ENCODE measurements at places on chromosomes 7 and 10.
A peak's percentile ranks its signal among the peaks of the same experiment; 100 is the strongest.

DNA sequence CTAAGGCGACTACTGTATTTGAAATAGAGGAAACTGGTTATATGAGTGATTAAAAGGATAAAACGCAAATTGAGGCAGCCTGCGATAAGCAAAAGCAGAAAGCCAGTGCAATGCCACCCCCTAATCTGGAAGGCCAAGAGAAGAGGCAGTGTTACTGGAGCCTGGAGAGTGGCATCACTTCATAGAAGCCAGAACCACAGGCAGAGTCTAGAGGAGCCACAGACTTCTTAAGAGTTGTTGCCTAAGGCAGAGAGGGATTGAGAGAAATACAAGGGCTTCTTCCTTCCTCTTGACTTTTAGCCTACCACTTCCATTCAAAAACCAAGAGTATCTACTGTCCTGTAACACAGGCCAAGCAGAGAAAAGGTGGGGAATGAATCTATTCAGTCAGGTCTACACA, 94.9 kb upstream of the SKAP2 start:
- DNase-seq = no peak

- no peak for DNase-seq
Observed at GRCh38 chr10:57260175-57260574, 899.1 kb upstream of the ZWINT start.

DNA sequence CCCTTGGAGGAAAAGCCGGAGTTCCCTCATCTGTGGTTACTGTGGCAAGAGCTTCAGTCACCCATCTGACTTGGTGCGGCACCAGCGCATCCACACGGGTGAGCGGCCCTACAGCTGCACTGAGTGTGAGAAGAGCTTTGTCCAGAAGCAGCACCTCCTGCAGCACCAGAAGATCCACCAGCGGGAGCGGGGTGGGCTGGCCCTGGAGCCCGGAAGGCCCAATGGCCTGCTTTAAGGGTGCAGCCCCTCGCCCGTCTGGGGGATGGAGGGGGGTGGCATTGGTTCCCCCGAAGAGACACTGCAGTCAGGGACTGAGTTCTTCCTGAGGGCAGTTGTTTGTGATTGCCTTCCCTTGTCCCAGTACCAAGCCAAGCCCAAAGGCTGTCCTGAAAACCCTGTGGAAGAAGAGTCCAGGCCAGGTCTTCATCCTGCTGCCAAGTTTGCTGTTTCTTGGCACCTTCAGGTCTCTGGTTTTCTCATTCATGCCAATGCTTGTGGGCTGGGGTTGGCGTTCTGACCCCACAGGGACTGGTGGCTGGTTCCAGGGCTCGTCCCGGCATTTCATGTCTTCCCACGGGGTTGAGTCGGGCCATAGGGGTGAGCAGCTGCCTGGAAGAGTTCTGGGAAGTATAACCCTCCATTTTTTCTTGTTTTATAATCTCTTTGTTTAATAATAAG, 7.7 kb upstream of the ZNF783 start:
- no peak for DNase-seq

DNA sequence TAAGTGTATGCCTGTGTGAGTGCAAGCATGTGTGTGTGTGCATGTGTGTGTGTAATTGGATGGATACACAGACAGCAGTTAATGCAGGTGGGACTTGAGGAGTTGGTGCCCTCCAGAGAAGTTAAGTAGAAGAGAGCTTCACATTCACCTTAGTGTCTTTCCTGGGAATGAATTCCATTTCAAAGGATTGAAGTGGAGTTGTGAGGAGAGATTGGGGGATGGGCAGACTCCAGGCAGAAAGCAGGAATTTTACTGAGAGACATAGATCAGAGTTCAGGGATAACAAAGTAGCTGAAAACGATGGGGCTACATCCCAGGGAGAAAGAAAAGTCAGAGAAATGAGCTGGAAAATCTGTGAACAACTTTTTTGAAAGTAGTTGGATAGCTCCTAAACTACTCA, 464.4 kb downstream of the TCERG1L start:
- no peak for DNase-seq

- DNase-seq = no peak
Observed at GRCh38 chr7:573269-573932, 53.8 kb upstream of the PDGFA start.

DNA sequence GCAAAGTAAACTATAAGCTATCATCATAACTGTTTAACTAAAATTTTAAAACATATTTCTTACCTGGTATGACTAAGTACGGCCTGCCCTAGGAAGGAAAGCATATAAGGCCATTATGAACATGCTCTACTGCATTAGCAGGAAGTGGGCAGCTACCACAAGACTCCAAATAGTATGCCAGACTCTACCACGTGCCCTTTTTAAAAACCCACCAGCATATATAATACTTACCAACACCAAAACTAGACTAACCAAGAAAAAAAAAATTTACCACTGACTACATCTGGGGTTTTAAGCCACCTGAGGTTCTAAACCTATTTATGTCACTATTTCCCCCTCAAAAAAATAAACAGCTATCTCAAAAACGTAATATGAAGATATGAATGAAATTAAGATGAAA, 30.1 kb downstream of the NUDCD3 start:
- DNase-seq = peak; percentile 31

GRCh38 chr7:115749924-115750323, 280.6 kb downstream of the TFEC start:
- DNase-seq = no peak

GRCh38 chr10:115854740-115855435, 418.1 kb downstream of the GFRA1 start:
- no peak for DNase-seq

DNA sequence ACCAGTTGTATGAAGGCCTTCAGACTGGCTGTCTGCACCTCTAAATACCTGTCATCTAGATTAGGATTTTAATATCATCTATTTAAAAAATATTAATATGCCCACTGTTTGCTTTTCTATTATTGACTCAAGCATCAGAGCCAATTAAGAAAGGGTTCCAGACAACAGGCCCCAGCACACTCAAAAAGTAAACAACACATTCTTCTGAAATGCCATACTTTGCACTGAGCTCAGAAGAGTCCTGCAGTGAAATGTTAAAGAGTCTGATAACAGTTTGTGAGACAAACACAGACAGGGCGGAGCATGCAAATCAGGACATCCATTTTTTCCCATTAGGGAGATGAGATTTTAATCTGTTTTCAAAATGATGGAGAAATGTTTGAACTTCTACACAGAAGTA, 45.9 kb upstream of the KLF6 start:
- DNase-seq = no peak

DNA sequence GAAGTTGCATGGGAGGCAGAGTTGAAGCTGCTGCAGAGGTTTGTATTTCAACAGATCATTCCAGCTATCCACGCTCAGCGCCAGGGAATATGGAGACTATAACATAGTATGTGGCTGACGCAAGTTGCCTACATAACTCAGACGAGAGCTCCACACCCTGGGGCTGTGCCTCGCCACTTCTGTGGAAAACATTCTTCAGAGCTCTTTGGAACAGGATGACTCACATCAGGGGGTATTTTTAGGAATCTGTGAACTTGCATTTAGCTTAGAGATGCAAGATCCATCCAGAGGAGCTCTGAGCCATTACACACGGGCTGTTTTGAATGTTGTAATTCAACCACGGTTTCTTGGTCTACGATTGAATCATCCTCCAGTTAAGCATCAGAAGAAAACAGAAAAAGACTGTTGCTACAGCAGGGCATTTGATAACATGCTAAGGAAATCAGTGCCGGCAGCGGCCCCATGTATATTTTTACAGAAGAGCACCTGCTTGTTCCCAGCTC, 481.5 kb upstream of the AKR1E2 start:
- no peak for DNase-seq

DNA sequence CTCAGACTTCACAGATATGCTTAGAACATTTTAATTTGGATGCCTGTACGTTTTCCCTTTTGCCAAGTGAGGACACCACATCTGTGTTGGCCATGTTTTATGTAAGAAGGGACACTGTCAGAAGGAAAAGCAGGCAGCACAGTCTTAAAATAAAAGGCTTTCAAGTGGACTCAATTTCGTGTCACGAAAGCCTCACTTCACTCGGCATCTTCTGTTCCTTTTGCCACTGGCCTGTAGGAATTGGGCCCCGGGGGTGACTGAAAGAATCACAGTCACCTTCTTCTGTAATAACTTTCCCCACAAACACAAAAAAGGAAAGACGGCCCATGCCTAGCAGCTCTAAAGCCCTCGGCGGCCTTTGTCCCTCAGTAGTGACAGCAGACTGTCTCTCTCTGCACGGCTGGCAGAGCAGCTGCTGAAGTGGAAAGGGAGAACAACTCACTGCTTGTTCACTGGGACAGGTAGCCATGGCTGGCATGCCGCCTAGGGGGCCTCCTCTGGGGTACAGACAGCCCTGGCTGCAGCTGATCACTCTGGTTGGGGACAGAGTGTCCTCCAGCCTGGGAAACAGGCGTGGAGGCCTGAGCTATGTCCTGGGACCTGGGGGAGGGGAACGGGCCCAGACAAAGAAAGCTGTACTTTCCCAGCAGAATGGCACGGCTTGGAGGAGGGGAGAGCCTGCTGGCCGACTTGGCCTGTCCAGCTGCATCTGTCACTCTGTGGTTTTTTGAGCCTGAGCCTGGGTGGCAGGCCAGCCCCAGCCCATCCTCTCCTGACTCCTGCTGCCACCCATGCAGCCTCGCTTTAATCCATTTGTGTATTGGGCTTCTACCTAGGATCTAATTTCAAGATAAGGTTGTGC, 4.4 kb downstream of the RASSF4 start:
- DNase-seq = no peak

DNA sequence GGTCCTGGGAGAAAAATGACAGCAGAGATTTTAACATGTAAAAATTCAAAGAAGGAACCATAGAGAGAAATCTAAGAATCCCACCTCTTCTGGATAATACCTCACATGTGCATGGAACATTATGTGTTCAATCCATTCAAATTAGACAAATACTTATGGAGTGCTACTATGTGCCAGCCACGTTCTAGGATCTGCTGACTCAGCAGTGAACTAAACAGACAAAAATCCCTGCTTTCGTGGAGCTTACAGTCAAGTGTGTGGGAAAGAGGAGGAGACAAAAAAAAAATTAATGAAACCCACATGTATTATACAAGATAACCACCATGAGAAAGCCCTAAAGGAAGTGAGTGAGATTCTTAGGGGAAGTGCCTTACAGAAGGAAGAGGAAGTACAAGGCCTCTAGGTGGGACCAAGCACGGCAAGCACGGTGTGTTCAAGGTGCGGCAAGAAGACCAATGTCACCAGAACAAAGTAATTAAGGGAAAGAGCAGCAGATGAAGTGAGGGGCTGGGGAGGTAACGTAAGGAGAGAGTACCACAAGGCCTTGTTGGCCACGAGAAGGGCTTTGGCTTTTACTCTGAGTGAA, 71.0 kb downstream of the SLC25A13 start:
- DNase-seq = no peak

DNA sequence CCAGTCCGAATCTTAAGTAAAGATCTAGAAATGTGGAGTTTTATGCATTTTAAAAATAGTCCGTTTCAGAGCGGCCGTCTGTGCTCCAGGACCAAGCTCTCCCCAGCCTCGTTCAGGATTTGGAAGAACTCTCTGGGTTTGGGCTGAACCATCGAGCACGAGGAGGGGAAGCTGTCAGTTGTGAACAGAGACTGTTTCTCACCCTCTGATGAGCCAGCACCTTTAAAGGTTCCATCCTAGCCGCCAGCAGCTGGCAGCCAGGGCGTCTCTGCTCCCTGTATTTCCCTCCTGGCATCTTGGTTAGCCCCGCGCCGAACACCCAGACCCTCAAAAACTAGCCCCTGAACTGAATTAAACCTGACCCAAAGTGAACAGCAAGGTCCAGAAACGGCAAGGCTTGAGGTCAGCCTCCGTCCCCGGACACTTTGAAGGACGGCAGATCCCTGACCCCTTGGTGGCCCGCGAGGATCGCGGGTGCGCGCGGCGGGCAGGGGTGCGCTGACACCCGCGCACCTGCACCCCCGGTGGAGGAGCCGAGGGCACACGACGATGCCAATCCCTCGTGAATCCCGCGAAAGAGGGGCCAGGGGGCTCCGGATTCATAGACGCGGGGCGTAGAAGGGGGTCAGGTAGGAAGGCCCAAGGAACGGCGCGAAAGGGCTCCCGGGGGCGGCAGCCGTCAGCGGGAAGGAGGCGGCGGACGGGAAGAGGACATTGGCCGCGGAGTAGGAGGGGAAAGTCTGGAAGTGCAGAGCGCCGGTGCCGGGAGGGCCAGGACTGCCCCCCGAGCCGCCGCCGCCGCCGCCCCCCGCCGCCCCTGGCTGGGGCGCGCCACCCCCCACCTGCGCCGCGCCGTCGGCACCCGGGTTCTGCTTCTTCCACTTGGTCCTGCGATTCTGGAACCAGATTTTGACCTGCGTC, 2.7 kb downstream of the NKX1-2 start:
- no peak for DNase-seq

DNA sequence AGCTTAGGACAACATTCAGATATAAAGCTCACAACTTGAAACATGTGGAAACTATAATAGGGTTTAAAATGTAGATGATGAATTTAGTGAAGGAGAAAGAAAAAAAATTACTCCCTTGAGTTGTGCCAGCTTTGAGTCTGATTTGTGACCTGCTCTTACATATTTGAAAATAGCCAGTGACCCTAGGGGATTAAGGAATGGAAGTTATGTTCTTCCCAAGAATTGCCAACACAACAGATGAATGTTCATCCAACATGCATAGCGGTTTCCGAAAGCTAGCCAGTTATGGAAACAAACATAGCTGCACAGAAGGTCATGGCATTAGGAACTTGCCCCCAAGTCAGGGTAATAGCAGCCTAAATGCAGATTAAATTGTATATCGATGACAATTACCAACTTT, 10.8 kb downstream of the TMEM196 start:
- DNase-seq = no peak

DNA sequence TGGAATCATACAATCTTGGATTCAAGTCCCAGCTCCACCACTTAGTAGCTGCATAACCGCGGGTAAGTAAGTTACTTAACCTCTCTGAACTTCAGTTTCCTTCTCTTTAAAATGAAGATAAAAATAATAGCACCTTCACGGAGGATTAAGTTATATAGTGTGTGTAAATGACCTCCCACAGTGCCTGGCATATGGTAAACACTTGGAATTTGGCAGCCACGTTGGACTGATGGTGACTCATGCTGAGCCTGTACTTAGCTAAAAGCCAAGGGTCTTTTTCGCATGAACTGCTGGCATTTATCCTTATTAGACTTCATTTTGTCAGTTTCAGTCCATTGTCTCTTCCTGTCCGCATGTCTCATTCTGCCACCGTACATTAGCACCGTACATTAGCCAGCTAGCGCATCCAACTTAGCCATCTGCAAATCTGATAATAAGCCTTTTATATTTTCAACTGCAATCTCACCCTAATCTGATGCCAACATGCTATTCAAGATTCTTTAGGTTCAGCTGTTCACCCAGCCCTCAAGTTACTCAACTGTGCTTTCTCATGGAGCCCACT, 11.2 kb downstream of the SLC13A4 start:
- no peak for DNase-seq

DNA sequence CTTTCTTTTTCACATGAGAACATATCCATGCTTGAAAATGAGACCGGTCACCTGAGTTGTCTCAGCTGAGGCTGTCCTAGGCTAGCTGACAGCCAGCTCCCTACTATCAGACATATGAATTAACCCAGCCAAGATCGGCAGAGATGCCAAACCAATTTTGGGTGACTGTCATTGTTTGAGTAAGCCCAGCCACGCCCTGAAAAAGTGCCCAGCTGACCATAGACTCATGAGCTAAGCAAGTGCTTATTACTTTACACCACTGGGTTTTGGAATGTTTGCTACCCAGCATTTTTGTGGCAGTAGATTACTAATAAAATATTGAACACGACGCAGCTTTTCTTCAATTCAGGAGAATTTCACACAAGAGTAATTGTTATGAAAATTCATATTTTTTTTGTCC, 265.2 kb upstream of the LYZL1 start:
- DNase-seq = no peak

All from activated T-helper 1 cell treated with Interleukin-2 at 50 U/mL for 16 hours (primary cell).